ENCODE measurements at places on chromosomes 12 and 14.

GRCh38 chr12:40034712-40035111 lies 71.2 kb downstream of the SLC2A13 start:
- H3K36me3 ChIP-seq: no peaks in the 10 kb centered on the region
- no peak overlapping the region for H3K4me3 ChIP-seq
- no peak overlapping the region for H3K27ac ChIP-seq
- no peaks in the 10 kb centered on the region for H3K4me1 ChIP-seq

GRCh38 chr12:76919383-76920171 lies 40.8 kb upstream of the CSRP2 start:
- H3K27me3 ChIP-seq: peaks cover 10% of the 10 kb centered on the region
- H3K27ac ChIP-seq: no peak overlapping the region
- no peaks in the 10 kb centered on the region for H3K4me1 ChIP-seq
- H3K4me3 ChIP-seq: no peak overlapping the region
- ATAC-seq: no peak
- H3K36me3 ChIP-seq: no peaks in the 10 kb centered on the region

DNA sequence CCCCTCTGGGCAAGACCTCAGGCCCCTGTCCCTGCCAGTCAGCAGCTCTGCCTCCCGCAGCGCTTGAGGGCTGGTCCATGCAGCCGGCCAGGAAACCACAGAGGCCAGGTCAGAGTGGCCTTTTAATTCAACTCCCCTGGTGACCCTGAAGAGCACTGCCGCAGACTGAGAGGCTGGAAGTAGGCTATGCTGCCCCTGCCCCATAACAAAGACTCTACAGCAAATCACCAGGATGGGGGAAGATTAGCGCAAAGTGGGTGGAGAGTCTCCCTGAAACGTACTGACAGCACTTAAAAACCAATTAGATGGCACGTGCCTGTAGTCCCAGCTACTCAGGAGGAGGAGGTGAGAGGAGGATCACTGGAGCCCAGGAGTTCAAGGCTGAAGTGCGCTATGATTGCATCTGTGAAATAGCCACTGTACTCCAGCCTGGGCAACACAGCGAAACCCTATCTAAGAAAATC lies 70.5 kb downstream of the ITPK1 start:
- H3K36me3 ChIP-seq: peaks cover 7% of the 10 kb centered on the region
- no peak for ATAC-seq
- H3K27me3 ChIP-seq: no peaks in the 10 kb centered on the region
- H3K27ac ChIP-seq: no peak overlapping the region
- H3K4me3 ChIP-seq: no peak overlapping the region

- peaks cover 21% of the 10 kb centered on the region for H3K27me3 ChIP-seq
- H3K27ac ChIP-seq: no peak overlapping the region
- no peaks in the 10 kb centered on the region for H3K36me3 ChIP-seq
Measured at GRCh38 chr14:85538636-85539035, 8.7 kb downstream of the FLRT2 start.

- ATAC-seq: no peak
- H3K4me1 ChIP-seq: peaks cover 14% of the 10 kb centered on the region
- peak overlapping the region; percentile 98 for H3K27ac ChIP-seq
- no peaks in the 10 kb centered on the region for H3K27me3 ChIP-seq
- peak overlapping the region; percentile 96 for H3K4me3 ChIP-seq
- peaks cover 65% of the 10 kb centered on the region for H3K36me3 ChIP-seq
Measured at GRCh38 chr12:56040963-56041551, 661 bp upstream of the RPS26 start.

Data from activated T-helper 17 cell treated with anti-CD3 and anti-CD28 coated beads, Interleukin-2, amount 50 U/mL, for 72 hours (primary cell).